ENCODE measurements at places on chromosomes 5 and 9. TPM values are rescaled to one million over a fixed set of nuclear protein-coding genes. Genes with fewer than 3 reads are reported as not detected.

The STKLD1 gene
- total RNA-seq, result 0.74 TPM

The PLPP7 gene
- total RNA-seq, result 3.3 TPM

The PHF24 gene
- 0.08 TPM for total RNA-seq

The ARSI gene
- total RNA-seq, result 18.6 TPM

The SH3GL2 gene
- total RNA-seq, result not detected

The NKD2 gene
- 12.3 TPM for total RNA-seq

The TSTD2 gene
- total RNA-seq, result 10.1 TPM

The PHF19 gene
- total RNA-seq, result 91.1 TPM
